ENCODE measurements at places on chromosomes 7 and 10. TPM values are rescaled to one million over a fixed set of nuclear protein-coding genes. Genes with fewer than 3 reads are reported as not detected.

Gene PPP1R3C
- total RNA-seq: 36.7 TPM

Gene MTURN
- total RNA-seq: 29.6 TPM

Gene KIAA1217
- total RNA-seq: 1.2 TPM

Gene SPDYE8
- not detected for total RNA-seq

Gene GHRHR
- total RNA-seq: not detected

Gene CHN2
- 2.2 TPM for total RNA-seq

Gene KCNMA1
- total RNA-seq: 9.8 TPM

Gene MYL7
- total RNA-seq: 0.82 TPM

Gene CALML5
- not detected for total RNA-seq

Gene BEND7
- total RNA-seq: 3.2 TPM

Gene PRDX3
- 120 TPM for total RNA-seq

Gene MOGAT3
- not detected for total RNA-seq

Gene SLC12A9
- 13.2 TPM for total RNA-seq

Gene MYH16
- 0.08 TPM for total RNA-seq

Gene ZNF117
- 1.9 TPM for total RNA-seq

Gene CDNF
- 0.35 TPM for total RNA-seq

Gene ARID5B
- total RNA-seq: 40.1 TPM

Gene OGDHL
- total RNA-seq: 0.12 TPM

Gene EBF3
- total RNA-seq: 8.8 TPM

Gene GPR37
- total RNA-seq: 0.30 TPM

Gene MAP3K8
- total RNA-seq: 15.7 TPM

Gene TRPV6
- total RNA-seq: not detected

Gene GIMAP2
- total RNA-seq: 0.60 TPM

Gene GTF2IRD2
- total RNA-seq: 3.6 TPM

Gene EBLN1
- total RNA-seq: not detected

Gene SFRP5
- 3.9 TPM for total RNA-seq

Gene THSD7A
- total RNA-seq: 0.38 TPM

Gene ZFAND2A
- 10.1 TPM for total RNA-seq

Gene USP6NL
- total RNA-seq: 6.1 TPM

Gene INTS15
- total RNA-seq: 5.9 TPM

Gene SH2D4B
- total RNA-seq: not detected

Gene SLC4A2
- 89.1 TPM for total RNA-seq

Gene ACSL5
- total RNA-seq: 0.30 TPM

Gene TMEM176B
- total RNA-seq: 4.8 TPM

Gene EPHA1
- not detected for total RNA-seq

Gene FAM24B
- total RNA-seq: 3.8 TPM

Gene STX1A
- total RNA-seq: 20.6 TPM

Gene HOXA9
- total RNA-seq: not detected

Gene C10orf53
- total RNA-seq: not detected

Gene ZPBP
- total RNA-seq: not detected

Gene HMX2
- not detected for total RNA-seq

Gene NKX2-3
- total RNA-seq: not detected

Gene EN2
- total RNA-seq: under 0.01 TPM

Gene CCDC146
- total RNA-seq: 0.75 TPM

Gene PWWP2B
- 7.0 TPM for total RNA-seq

Gene PRSS1
- total RNA-seq: not detected

Gene WNT8B
- total RNA-seq: not detected

Gene TMEM130
- 0.12 TPM for total RNA-seq

Gene LDB3
- 0.08 TPM for total RNA-seq

Gene GFRA1
- total RNA-seq: 0.35 TPM

Gene SLC39A12
- total RNA-seq: not detected

Gene PNLIP
- not detected for total RNA-seq

Gene ARMC3
- not detected for total RNA-seq

Gene PLEKHS1
- not detected for total RNA-seq

Gene PUS7
- total RNA-seq: 9.7 TPM

Gene LIPK
- not detected for total RNA-seq

Measured in smooth muscle cell of the coronary artery (primary cell).